GM23248 (cell line): ENCODE measurements at places on chromosomes 2 and 18.
A peak's percentile ranks its signal among the peaks of the same experiment; 100 is the strongest.

DNA sequence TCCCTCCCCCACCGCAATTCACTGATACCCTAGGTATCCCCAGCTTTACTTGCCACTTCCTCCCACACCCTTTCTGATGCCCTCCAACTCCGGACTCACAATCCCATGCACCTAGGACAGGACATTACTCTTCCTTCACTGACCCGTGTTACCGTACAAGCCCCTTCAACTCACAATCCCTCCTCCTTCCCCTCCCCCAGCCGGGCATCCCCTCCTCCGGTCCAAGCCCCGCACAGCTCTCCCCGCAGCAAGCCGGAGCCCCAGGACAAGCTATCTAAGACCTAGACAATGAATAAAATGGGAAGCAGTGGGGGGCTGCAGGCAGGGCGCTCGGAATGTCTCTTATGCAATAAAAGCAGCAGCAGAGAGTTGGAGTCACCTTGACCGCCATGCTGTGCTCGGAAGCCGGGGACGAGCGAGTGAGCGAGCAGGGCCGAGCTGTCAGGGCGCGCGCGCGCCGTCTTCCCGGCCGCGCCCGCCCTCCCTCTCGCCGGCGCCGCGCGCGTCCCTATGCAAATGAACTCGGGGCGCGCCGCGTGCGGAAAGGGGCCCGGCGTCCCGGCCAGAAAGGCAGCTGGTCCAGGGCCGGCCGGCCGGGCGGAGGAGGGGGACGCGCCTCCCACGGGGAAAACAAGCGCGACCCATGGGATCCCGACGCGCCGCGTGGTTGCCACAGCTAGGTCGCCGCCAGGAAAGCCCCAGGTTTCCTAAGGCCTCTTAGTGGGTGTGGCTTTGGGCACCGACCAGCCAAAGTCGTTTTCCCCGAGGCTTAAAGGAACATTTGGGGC lies at the start of gene SLC25A12:
Gene SLC25A12 (minus strand): TSS at position 421 of the 788 bp plus-strand sequence. CDS start 30 bp downstream, at position 391.
- DNase-seq = peak; percentile 97

- DNase-seq = no peak
These were observed 144.6 kb downstream of the LPIN1 start for GRCh38 chr2:11891028-11891427.

DNA sequence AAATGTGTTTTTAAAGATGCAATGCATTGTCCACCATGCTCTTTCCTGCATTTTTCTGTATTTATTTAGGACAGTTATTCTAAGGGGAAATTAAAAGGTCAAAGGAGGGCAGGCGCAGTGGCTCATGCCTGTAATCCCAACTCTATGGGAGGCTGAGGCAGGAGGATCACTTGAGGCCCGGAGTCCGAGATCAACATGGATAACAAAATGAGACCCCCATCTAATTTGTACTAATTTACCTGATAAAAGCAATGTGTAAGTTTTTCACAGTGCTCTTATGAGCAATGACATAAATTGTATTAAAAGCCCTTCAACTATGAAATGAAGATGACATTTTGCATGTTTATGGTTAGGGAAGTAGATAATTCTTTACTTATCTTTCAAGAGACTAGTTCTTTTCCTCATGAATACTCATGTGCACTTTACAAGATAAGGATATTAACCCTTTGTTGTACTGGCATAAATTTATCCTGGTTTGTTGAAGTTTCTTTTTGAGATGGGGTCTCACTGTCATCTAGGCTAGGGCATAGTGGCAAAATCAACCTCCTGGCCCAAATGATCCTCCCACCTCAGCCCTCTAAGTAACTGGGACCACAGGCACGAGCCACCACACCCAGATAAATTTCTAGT lies 9.7 kb downstream of the HSBP1L1 start:
- DNase-seq = no peak

- peak; percentile 46 for DNase-seq
These were observed 50.8 kb downstream of the ATOH8 start for GRCh38 chr2:85804583-85804982.

DNA sequence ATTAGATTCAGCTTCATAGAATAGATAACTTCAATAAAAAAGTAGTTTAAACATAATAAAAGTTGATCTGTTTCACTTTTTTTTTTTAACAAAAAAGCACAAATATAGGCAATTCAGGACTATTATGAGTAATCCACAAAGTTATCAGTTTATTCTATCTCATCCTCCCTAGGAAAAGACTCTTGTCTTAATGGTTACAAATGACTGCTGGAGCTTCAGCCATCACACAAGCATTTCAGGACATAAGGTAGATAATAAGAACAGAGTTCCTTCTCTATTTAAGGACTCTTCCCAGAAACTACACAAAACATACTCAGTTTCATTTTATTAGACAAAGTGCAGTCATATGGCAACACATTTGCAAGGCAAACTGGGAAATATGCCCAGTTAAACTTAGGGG lies 357.6 kb upstream of the SETBP1 start:
- no peak for DNase-seq

DNA sequence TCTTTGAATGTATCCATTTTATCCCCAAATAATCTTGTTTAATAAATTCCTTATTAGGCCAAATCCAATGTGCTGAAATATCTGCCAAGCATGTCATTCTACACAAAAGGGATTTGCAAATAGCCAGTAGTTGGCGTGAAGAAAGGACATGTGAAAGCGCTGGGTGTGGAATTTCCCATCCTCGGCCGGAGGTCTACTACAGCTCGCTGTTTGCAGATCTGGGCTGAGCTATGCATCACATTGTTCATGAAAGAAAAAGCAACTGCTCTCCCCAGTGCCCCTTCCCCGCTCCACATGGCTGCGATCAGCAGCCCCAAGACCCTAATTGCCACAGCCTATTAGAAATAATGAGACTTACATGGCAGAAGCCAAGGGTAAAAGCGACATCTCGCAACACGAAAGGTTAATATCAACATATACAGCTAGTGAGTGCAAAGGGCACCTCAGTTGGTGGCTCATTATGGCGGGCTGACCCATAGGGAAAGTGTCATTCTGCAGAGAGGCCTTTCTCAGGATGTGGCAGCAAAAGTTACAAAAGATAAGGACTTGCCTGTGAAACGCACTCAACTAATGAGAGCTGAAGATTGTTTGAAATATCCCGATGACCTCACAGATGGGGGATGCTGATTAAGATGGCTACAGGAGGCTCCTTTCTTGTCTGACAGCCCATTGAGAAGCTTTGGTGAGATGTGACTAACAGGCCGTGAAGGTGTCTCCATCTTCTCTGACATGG lies 126.9 kb upstream of the CYP1B1 start:
- no peak for DNase-seq

- DNase-seq = peak; percentile 9
These were observed 3.1 kb downstream of the SPOPL start for GRCh38 chr2:138504546-138505235.

DNA sequence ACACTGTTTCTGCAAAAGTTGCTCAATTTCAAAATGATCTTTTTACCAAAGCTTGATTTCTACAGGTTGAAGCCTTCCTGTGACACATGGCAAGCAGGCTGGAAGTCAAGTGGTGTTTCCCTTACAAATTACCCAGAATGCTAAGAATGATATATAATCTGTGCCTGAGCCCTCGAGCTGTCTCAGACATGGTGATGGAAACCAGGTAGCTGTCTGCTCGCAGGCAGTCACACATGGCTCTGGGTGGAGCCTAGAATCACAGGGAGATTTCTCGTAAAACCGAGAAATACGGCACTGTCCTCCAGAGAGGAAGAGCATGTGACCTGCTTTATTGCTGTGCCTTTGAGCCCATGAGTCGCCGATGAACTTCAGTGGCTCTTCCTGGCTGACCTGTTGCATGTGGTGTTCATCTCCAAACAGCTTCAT lies 392.9 kb downstream of the ZNF521 start:
- DNase-seq = no peak

DNA sequence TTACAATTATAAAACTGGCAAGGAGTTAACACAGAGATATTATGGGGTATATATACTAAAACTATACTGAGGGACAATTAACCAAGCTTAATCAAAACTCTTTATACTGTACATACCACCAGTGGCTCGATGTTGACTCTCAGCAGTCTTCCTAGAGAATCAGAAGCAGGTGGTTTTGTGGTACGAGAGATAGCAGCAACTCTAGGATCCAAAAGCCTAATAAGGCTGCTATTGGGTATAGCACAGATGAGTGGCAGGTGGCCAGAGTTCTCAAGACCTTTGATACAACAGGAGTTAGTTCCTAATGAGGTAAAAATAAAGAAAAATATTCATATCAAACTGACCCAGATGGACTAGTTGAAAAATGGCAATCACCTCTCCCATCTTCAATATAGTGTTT lies 45.5 kb upstream of the COL5A2 start:
- no peak for DNase-seq

DNA sequence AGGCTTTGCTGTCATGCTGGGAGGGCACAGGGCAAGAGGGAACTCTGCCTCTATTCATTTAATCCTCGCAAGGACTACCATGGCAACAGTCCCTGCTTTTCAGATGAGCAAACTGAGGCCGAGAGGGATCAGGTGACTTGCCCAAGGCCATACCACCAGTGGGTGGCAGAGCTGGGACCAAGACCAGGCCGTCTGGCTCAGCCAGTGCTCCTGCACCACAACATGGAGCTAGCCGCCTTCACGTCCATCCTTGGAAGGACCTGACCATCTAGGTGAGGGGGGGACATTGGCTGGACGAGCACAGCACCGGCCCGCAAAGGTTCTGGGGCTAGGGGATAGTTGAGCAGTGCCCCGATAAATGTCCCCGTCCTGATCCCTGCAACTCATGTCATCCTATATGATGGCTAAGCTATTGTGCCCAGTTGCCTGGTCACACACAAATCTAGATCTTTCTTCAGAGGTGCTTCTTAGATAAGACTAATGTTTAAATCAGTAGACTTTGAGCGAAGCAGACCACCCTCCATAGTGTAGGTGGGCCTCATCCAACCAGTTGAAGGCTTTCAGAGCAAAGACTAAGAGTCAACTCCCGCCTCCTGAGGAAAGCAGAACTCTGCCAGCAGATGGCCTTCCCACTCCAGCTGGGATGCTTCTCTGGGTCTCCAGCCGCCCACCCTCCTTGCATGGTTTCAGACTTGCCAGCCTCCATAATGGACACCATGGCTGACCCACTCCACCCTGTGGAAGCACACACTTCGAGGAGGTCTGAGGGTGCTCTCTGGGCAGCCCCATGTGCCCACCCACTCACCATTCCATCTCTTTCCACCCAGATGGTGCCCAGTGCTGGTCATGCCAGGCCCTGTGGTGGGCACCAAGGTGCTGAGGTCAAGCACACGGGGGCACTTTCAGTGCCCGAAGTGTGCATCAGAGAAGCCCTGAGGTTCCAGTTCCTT lies 214.8 kb upstream of the RAB6C start:
- no peak for DNase-seq

DNA sequence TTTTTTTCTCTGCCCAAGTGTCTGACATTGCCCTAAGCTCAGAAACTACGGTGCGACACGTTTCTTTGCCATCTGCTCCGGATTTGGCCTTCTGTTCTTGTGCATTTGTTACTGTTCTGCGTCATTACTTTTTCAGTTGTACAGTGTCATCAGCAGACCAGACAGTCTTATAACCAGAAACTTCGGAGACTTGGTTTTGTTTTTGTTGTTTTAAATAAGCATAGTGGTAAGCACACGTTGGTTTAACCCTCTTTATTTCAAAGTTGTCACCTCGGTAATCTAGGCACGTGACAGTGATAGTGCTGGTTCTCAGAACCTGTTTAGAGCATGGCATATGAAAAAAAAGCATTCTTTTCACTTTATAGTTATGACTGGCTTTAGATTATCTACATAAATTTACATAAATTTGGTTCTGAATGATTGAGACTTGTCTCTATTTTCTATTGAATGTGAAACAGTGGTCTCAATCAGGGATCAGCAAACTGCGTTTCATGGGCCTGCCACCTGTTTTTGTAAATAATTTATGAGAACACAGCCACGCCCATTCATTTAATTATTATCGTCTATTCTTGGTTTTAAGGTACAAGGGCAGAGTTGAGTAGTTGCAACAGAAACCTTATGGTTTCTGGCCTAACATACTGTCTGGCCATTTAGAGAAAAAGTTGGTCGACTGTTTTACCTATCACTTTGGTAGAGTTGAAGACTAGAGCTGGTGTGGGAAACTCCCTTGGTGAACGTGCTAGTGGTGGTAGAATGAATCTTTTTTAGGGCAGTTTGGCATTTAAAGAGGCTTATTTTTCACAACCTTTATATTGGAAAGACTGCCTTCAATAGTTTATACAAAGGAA lies 106.5 kb downstream of the ZNF532 start:
- no peak for DNase-seq

DNA sequence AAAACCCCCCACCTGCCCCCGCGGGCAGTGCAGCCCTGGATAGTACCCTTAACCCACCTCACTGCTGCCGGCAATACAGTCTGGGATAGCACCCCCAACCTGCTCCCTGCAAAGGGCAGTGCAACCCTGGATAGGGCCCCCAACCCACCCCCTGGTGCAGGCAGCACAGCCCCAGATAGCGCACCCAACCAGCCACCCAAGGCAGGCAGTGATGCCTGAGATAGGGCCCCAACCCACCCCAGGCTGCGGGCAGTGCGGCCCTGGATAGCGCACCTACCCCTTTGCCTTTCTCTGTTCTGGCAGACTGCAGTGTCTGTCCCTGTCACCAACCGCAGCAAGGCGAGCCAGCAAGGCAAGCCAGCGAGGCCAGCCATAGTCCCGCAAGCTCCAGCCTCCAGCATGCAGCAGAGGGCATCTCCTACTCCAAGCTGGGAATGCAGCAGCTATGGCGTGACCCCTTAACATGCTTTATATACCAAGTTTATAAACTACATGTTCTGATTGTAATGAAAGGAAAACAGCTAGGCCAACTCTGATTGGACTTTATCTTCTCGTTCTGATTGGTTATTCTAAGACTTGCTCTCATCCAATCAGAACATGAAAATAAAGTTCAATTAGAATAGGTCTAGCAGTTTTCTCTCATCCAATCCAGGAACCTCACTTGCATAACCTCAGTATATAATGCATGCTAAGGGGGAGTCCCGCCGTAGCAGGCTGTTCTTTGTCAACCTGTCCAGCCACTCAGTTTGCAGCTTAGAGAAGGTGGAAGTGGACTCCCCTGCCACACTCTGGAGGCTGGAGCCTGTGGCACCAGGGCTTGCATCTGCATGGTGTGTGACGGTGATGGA lies 34.1 kb upstream of the ANKRD62 start:
- no peak for DNase-seq

- no peak for DNase-seq
These were observed 368.8 kb downstream of the NUP35 start for GRCh38 chr2:183493040-183493439.

GRCh38 chr2:241184901-241185300 lies 3.6 kb upstream of the ANO7 start:
- DNase-seq = peak; percentile 53

DNA sequence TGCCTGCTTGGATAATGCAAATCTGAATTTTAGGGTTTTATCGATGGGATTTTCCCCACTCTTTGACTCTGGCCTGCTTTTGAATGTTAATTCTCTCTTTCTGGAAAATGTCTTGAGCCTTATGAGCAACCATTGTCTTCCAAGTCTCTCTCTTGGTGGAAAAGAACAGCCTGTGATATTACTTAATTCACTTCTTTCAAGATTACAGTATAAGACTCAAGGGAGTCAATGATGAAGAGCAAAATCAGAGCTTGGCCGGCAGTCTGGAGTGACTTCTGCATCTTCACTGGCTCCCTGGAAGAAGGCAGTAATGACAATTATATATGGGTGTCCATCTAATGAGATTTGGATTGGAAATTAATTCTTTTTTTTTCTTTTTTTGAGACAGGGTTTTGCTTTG lies 122.9 kb upstream of the ZEB2 start:
- no peak for DNase-seq
